ENCODE measurements at places on chromosomes 3 and 15. TPM values are rescaled to one million over a fixed set of nuclear protein-coding genes. Genes with fewer than 3 reads are reported as not detected.
A peak's percentile ranks its signal among the peaks of the same experiment; 100 is the strongest.

CLDN11 gene
- not detected for total RNA-seq

GRCh38 chr15:68972201-68973065 is 42.1 kb upstream of the NOX5 start:
- DNase-seq, result no peak

DNA sequence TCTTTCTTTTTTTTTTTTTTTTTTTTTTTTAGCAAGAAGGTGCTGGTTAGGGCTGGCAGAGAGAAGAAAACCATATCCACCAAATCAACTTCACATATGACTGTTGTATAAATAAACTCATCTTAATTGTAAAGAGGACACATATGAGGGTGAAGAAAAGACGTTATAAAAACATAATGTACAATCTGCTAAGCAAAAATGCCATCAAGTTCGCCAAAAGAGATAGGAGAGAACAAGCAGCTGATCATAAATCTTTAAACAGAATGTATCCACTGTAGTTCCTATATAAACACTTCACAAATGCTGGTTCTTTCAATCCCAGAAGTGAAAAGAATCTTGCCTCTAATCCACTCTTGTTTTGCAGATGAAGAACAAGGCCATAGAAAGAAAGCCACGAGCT is 9.2 kb downstream of the FGF12 start:
- no peak for DNase-seq

DNA sequence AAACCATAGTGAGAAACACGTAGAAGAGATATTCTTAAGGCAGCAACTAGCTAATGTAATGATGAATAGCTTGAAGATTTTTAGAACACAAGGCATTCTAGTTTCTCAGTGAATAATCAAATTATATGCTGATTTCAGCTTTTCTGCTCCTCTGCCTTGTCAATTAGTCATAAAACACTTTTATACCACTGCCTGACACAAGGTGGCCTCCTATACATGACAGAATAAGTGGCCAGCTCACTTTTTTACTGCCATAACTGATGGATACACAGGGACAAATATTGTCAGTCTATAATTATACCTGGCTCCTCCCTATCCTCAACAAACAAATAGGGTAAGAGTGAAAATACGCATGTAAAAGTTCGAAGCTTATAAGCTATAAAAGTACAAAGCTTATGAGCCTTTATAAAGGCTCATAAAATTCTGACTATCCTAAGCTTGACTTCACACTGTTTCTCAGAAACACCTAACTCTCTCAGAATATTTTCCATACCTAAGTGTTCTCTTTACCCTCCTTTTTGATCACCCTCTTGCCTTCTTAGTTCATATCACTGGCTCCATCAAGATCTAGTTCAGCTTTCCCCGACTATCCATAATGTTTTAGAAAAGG is 81.6 kb downstream of the HERC1 start:
- peak; percentile 73 for DNase-seq

- peak; percentile 82 for DNase-seq
Observed at GRCh38 chr15:87267798-87268197, 988.7 kb downstream of the NTRK3 start.

GRCh38 chr3:157384491-157384890 is 52.2 kb upstream of the PTX3 start:
- DNase-seq, result no peak

STRC gene
- total RNA-seq, result 0.08 TPM

DNA sequence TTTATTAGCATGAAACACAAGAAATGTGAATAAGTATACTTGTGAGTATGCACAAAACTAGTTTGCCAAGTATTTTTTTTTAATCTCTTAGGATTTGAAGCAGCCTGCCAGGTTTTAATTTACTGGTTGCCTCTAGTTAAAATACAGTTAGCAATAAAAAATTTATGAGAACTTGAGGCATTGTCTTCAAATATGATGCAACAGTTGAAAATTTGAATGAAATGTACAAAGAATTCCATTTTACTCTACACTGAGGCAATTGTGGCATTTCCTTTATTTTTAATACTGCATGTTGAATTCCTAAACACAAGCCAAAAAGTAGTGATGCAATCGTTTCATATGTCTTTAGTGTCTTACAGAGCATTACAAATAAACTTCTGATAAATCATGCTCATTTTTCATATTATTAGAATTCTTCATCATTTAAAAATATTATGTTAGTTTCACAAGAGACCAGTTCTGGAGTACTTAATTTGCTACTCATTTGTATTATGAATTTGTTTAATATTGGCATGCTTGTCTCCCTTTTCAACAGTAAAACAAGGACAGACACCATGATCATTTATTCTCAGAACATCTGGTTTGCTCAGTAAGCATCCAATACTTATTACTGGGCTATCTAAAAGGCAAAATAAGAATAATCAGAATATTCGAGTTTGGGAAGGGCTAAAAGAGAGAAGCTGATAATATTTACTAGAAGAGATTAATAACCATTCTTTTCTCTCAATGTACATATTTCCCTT is 124.8 kb upstream of the PTX3 start:
- peak; percentile 57 for DNase-seq

GRCh38 chr3:15164340-15164739 is 41.7 kb upstream of the CAPN7 start:
- no peak for DNase-seq

DNA sequence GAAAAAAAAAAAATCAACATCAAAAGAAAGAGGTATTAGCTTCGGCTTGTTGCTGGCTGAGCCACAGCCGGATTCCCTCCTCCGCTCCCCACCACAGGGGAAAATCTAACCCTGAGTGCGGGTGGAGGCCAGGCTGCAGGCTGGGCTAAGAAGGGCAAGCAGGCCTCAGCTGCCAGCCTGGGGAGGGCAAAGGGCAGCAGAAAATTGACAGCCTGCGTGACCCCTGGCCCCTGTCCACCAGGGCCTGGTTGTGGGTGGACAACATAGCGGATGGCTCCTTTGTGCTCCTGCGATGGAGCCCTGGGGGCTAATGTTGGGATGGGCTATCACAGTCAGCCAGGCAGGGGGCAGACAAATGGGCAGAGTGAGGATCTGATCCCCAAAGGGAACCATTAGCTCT is 25.4 kb downstream of the CACNA2D2 start:
- no peak for DNase-seq

CISH gene
- 0.35 TPM for total RNA-seq

- DNase-seq, result no peak
Observed at GRCh38 chr15:73522011-73522410, 79.0 kb downstream of the REC114 start.

LRRIQ4 gene
- total RNA-seq, result not detected

DNA sequence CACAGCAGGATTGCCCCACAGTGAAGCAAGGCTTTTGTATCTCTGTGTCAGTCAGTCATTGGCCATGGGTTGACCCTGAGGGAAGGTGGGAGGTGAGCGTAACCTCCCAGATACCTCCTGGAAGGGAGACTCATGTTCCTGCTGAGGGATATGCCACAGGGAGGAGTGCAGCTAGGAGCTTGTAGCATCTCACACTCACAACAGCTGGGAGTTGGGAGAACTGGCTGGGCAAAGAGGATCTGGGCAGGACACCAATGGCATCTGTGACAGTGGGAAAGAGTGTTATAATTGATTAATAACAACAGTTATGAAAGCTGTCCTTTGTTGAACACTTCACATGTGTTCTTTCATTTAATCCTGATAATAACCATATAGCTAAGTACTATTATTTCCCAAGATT is 171.0 kb downstream of the TLE3 start:
- DNase-seq, result peak; percentile 55

ABI3BP gene
- total RNA-seq, result 76.1 TPM

- DNase-seq, result no peak
Observed at GRCh38 chr15:101439920-101440319, 49.6 kb downstream of the PCSK6 start.

Data from myocyte (in vitro differentiated cells).